ENCODE measurements at places on chromosomes 4 and X.

DNA sequence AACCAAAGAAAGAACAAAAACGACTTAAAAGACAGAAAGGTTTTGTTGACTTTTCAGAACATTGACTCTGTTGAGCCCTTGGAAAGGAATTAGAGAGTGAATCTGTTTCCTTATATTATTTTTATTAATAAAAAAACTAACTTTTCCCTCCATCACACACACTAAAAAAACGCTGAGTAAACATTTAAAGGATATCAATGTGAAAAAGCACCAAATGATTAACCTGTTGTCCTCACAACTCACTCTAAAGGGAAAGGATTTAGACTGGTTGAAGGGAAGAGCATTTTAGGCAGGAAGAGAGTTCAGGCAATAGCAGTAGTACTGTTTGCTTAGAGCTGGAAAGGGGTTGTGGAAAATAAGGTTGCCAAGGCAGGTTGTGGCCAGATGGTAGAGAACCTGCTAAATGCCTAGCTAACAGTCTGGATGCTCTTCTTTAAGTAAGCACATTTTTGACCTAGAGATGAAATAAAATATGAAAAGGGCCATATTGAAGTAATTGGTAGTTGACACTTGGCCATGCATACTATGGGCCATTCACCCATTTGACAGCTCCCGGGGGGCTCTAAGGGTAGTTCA, 98.0 kb upstream of the NDP start:
- no peak for DNase-seq

DNA sequence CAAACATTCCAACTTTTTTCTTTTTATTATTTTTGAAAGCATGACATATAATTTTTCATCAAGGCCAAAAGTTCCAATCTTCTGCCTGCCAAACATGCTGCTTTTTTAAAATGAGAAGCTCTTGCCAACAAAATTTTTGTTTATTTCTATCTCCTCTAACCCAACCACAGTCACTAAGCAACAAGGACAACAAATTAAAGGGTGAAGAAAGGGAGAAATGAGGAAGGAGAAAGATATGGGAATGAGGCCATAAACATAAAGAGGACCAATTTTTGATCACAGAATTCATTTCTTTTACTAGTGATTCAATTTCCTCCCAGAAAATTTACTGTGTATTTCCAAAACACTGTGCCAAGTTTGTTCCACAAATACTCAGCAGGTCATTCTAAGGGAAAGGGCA, 537.0 kb upstream of the DIAPH2 start:
- DNase-seq = no peak

DNA sequence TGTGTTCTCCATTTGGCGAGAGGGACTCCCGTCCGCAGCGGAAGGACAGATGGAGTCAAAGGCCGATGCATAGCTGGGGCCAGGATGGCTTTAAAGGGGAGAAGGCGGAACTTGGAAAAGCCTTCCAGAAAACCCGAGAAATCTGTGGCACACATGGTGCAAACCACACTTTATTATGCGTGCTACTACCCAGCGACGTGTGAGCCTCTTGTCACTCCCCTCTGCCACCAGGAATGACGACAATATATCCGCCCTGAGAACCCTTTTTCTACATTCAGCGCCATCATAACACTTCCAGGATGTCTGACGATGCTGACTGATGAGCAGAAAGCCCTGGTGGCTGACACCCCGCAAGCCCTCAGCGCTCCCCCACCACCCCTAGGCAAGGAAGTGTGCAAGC, 689 bp upstream of the DCHS2 start:
- DNase-seq = no peak

DNA sequence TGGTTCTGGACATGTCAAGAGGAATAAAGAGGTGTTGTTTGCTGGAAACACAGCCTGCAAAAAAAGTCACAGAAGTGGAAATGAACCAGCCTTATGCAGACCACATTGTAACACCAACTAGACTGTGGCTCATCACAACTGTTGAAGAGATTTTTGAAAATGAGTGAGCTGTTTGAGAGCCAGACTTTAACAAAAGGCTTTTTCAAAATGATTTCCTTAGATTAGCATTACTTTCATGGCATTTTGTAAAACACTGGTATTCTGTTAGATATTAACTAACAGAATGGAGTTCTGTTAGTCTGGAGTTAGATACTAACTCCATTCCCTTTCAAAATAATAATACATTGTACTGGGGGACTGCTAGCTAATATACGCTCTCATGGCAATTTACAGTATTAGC, 60.6 kb upstream of the GABRA2 start:
- no peak for DNase-seq

- no peak for DNase-seq
These were observed 299.2 kb downstream of the IDS start for GRCh38 chrX:149205937-149206336.

GRCh38 chrX:39022106-39022505, 220.8 kb downstream of the MID1IP1 start:
- DNase-seq = no peak

- DNase-seq = no peak
These were observed 99.9 kb upstream of the CPEB2 start for GRCh38 chr4:14902342-14902741.

DNA sequence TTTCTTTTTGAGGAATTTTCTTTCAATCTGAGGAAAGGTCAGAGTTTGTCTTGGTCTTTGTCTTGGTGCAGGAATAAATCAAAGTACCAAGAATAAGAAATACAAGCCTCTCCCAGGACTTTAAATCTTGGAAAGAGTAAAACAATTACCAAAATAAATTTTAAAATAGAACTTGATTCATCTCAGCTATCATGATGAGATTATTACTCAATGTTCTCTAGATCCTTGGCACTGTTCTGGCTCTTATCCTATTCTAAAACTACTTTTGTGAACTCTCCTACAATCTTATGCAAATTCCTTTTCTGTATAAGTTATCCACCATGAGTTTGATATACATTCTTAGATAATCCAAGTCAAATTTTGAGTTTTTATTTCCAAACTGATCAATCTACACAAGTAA, 464.3 kb downstream of the PPARGC1A start:
- DNase-seq = no peak

DNA sequence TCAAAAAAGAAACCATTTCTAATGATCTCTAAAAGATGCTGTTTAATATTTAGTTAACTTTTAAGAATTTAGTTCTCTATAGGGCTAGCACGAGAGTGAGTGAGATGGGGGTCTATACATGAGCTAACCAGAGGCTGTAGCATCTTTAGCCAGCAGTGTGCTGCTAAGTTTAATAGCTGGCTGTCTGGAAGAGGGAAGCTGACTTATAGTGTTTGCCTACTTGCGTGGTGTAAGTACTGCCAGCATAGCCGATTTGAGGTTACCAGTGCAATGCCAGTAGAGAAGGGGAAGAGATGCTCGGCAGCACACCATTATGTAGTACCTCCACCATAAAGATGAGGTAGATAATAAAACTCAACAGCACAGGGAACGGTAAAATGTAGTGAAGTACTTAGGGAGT, 47.1 kb upstream of the TMEM131L start:
- no peak for DNase-seq

- DNase-seq = no peak
These were observed 687.4 kb upstream of the HS3ST1 start for GRCh38 chr4:12116009-12116552.

DNA sequence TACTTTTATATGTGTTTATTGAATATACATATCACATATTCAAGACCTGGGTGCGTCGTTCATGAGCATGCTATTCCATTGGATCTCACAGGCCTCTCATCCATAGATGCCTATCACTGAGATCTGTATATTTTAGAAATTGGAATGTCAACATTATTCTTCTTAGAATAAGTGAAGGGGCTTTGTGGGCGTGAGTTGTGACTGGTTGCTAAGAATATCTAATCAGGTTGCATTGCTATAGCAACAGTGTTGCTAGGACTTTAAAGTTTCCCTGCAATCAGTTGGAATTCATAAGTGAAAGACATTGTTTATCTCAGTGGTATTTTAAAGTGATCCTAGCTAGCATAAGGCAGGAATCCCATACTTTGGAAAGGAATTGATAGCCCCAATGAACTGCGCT, 36.7 kb upstream of the ANK2 start:
- no peak for DNase-seq

DNA sequence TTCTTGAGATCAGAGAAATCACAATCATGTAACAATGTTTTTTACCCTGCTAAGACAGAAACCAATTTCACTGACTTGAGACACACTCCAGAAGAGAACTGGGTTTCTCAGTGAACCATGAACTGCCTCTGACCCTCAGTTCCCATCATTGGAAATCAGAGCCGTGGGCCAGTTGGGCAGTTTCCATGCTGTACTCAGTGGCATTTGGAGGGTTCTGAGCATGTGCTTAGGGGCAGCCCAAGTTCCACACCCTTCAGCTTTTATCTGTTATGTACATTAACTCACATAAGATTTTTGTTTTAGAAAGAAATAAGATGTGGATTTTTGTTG, 77.9 kb downstream of the BTC start:
- no peak for DNase-seq

GRCh38 chr4:159946983-159947615, 844.2 kb downstream of the RAPGEF2 start:
- DNase-seq = peak; percentile 31

GRCh38 chr4:151692443-151692782, 68.4 kb downstream of the GATB start:
- DNase-seq = no peak

- DNase-seq = no peak
These were observed 53.6 kb downstream of the SLC7A11 start for GRCh38 chr4:138188406-138189084.

DNA sequence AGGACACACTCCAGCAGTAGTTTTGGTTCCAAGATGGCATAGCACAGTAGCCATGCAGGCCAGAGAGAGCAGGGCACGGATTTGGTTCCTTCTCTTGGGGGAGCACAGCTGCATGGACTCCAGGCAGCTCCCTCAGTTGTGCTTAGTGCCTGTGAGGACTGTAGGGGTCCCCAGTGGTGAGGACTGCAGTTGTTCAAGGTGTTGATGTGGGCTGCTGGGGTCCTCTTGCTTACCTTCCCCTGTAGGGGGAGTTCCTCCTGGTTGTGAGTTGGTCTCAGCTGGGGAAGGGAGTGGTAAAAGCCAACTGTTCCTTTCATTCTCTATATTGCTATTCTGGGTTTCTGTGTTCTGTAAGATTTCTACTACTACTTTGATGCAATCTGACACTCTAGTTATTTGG, 606.5 kb downstream of the MAGEB5 start:
- no peak for DNase-seq

DNA sequence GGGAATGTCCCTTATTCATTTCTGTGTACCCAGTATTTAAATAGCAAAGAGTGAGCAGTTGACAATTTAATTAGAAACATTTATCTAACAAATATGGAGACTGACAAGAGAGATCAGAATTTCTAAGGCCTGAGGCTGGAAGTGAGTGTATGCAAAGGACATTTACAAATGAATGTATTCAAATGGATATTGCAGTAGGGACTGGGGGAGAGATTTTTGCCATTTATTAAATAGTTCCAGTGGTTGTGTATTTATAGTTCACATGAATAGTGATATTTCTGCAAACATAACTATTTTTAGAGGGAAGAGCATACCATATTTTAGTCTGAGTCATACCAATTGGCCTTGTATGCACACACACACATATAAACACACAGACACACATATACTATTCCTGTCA, 592.4 kb downstream of the GLUD2 start:
- no peak for DNase-seq

- DNase-seq = no peak
These were observed 288.4 kb upstream of the NRK start for GRCh38 chrX:105533951-105534350.

DNA sequence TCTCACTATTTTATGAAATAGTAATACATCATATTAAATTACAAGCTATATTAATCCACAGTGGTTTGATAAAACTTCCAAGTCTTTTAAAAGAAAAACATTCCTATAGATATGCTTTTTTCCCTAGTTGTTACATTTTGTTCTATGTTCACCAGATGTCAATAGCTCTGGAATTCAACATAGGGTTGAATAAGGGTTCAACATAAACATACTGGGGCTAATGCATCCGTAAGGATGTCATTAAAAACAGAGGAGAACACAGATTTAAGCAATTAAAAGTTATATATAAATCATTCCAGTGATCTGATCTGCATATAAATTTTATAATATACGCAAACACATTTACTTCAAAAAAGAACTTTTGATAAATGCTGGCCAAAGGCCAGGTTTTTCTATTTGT, 32.5 kb downstream of the SULT1B1 start:
- no peak for DNase-seq

DNA sequence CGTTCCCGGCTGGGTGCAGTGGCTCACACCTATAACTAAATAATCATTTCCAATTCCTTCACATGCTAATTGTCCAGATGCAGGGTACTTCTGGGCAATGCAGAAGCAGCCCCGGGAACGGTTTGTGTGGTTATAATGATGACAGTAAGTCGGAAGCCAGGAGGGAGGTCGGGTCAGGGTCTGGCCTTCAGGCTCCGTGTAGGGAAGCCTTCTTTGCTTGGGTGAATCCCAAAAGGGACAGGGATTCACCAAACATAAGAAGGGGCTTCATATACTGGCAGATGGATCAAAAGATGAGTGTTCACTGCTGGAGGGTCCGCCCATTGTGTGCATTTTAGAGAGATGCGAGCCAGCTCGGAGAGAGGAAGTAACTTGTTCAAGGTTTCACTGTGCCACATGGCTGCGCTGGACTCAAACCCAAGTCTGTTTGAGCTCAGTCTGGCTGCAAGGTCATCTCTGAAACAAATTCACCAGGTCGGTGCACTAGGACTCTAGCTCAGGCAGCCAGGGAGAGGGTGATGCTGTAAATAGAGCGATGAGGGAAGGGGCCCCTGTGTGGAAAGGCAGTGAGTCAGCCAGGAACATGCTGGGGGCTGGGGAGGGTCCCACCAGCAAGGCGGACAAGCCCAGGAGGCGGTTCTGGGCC, 4.8 kb upstream of the KIAA0232 start:
- no peak for DNase-seq

DNA sequence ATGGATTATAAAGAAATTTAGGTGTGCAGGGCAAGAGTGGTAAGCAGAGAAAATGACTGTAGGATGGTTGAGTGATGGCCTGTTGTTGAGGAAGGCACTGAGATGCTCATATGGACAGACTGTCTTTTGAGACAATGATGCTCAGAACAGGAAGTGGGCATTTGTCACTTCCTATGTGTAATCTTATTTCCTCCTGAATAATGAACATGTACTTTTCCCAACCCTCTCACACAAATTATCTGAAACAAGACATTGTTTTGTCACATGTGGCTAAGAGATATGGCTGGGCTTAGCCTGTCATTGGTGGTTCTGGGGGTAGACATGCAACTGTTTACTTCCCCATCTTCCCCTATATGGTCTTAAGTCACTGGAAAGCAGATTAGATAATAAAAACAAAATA, 240.5 kb downstream of the CFAP47 start:
- DNase-seq = no peak

- no peak for DNase-seq
These were observed 472.7 kb downstream of the IDS start for GRCh38 chrX:149032449-149032848.

- DNase-seq = no peak
These were observed 257.4 kb downstream of the CFAP299 start for GRCh38 chr4:80592950-80593349.

GRCh38 chrX:135505351-135505750, 15.1 kb upstream of the INTS6L start:
- no peak for DNase-seq

GRCh38 chrX:133267621-133268020, 49.5 kb upstream of the TFDP3 start:
- DNase-seq = no peak

- DNase-seq = no peak
These were observed 89.7 kb downstream of the TMEM131L start for GRCh38 chr4:153555730-153556434.
